Suppressor macrophage treated with lipopolysaccharide for 4 hours (primary cell): ENCODE measurements at places on chromosomes 5 and 9.

- no peak for DNase-seq
Measured at GRCh38 chr9:105103776-105104175, 140.7 kb upstream of the SLC44A1 start.

- no peak for DNase-seq
Measured at GRCh38 chr5:153601377-153601776, 110.9 kb downstream of the GRIA1 start.

- no peak for DNase-seq
Measured at GRCh38 chr5:81171769-81172168, 61.4 kb upstream of the CKMT2 start.

GRCh38 chr9:86405926-86406325 lies 51.7 kb upstream of the TUT7 start:
- peak; percentile 81 for DNase-seq

GRCh38 chr9:77166193-77166592 lies 11.1 kb upstream of the VPS13A start:
- no peak for DNase-seq

DNA sequence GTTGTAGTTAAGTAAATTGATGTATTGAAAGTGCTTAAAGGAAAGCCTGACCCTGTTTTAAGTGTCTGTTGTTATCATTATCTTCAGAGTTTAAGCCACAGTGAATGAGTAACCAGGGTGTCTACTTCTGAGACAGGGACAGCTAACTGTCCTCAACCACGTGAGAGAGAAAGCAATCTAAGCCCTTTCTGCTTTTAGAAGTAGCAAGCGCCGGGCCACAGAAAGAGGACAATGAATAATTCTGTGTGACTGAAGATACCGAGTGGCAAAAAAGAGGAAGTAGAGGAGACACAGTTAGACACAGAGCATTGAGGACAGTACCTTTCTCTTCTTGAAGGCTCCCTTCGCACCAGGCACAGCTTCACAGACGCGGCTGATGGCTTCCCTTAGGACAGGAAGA lies 86.3 kb downstream of the S1PR3 start:
- peak; percentile 49 for DNase-seq

GRCh38 chr5:142767911-142768310 lies 2.3 kb upstream of the ARHGAP26 start:
- DNase-seq: peak; percentile 37

GRCh38 chr5:179129607-179130071 lies 69.5 kb downstream of the ZNF354C start:
- no peak for DNase-seq

GRCh38 chr5:91058575-91058974 lies 324.5 kb downstream of the ARRDC3 start:
- peak; percentile 87 for DNase-seq

GRCh38 chr5:132098151-132098594 lies 24.6 kb downstream of the CSF2 start:
- DNase-seq: peak; percentile 70

DNA sequence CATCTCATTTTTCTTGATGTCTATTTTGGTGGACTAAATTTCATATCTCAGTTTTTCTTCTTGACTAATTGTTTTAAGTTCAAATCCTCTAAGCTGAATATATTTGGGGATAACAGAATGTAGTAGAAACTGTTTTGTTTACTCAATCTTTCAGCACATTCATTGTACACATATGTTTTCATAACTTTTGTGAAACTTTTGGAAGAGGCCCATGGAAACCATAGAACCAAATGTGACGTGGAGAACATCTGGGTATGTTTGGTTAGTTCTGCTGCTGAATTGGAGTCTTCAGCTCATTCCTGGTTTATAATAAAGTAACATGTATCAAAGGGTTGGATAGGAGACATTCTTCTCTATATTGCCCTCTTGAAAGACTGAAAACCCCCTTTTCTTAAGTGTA lies 88.4 kb downstream of the CCDC171 start:
- no peak for DNase-seq

DNA sequence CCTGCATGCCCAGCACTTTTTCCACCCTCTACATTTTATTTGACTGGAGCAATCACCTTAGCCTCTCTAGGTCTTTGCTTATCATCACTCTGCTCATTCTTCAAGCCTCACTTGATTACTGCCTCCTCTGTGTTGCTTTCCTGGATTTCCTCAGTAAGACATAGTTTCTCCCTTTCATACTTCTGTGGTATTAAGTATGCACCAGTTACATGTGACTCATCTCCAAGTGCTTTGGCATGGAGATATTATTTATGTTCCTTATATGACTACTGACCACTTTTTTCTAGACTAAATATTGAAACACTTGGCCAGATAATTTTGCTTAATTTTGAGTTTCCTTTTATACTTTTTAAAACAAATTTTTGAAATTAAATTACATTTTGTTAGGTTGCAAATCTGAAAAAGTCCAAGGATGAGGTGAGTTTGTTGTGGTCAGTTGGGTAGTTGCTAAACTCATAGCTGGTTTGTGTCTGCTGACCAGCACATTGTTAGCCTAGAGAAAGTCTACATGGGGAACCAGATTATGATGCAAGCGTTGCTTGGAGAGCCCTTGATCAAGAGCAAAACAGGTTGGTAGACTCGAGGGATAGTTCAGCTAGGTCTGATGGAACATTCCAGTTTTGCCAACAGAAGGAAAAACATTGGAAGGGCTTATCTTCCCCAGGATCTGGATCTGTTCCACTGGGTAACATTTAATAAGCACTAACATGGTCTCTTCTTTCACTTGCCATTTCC lies 140.2 kb downstream of the TMC1 start:
- DNase-seq: no peak

DNA sequence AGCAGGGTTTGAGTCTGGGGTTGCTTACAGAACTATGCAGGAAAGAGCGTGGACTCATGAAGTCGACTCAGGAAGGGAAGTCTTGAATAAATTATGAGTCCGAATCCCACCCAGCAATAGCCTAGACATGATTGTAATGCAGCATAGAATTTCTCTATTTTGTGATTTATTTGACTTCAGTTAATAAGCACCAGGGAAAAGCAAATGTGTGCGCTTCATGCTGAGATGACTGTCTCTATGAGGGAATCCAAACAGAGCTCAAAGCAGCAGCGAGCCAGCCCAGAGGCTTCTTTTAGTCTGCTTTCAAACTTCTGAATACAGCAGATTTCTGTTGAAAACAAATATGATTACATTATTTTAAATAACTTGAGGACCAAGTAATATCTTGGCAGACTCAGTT lies 188.0 kb downstream of the SEMA6A start:
- DNase-seq: no peak

- peak; percentile 67 for DNase-seq
Measured at GRCh38 chr5:91383956-91384300, 811 bp upstream of the ARRDC3 start.

DNA sequence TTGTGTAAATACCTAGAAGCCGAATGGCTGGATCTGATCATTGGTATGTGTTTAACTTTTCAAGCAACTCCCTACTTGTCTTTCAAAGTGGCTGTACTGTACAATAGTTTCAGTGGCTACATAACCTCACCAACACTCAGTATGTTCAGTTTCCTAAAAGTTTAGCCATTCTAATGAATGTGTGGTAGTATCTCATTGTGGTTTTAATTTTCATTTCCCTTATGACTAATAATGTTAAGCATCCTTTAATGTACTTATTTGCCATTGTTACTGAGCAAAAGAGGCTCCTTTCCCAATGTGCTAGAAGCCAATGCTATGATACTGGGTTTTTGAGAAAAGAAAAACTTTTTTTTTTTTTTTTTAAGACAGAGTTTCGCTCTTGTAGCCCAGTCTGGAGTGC lies 27.8 kb upstream of the ALDOB start:
- DNase-seq: no peak

GRCh38 chr9:136328622-136329041 lies 1.3 kb downstream of the GPSM1 start:
- DNase-seq: no peak

DNA sequence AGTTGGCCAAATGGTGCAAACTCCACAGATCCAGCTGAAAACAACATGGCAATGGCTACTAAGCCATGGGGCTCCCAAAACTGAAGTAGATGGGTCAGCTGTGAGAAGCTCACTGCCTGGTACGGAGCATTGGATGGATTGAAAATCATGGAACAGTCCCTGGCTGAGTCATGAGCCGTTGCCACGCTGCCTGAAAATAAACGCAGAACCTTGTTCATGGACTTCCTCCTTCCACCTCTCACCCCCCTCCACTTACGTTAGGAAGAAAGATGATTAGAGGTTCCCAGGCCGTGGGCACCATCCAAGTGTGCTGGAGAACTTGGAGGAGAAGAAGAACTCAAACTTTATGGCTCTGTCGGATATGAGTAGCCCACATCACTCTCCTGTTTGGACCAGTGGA lies 6.8 kb upstream of the DIPK1B start:
- peak; percentile 57 for DNase-seq

GRCh38 chr5:126531543-126532120 lies 63.4 kb downstream of the ALDH7A1 start:
- DNase-seq: no peak

DNA sequence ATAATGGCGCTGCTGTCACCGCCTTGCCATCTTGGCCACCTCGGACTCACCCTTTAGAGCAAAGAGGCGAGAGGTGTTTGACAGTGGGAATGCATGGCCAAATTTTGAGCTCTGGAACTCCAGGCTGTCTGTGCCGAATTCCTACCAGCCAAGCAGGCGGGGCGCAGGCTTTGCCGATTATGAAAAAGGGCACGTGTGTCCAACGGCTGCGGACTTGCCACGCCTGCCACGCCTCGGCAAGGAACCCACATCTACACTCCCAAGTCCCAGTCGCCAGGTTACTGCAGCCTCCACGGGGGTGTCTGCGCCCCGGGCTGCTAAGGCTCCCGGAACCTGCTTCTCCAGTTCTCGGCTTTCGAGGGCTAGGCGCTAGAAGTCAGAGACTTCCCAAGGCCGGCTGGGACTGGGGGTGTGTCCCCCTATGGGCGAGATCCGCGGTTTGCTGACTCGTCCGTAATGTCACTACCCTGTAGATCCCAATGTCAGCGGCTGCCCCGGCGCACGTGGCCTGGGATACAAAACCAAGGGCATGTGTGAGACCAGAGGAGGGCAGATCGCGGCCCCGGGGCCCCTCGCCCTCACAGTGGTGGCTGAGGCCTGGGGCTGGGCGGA lies 2.8 kb downstream of the NPR3 start:
- peak; percentile 26 for DNase-seq
